Endothelial cell of coronary artery (primary cell): ENCODE measurements at places on chromosomes 12 and 14. TPM values are rescaled to one million over a fixed set of nuclear protein-coding genes. Genes with fewer than 3 reads are reported as not detected.

SYT10 gene
- total RNA-seq = not detected in 2 replicates

FGD6 gene
- 8.9 and 13.2 TPM in 2 replicates for total RNA-seq

RD3L gene
- total RNA-seq = not detected in 2 replicates

KRT73 gene
- not detected in 2 replicates for total RNA-seq

KRT2 gene
- total RNA-seq = not detected in 2 replicates

SLC6A15 gene
- total RNA-seq = 0.18 and 1.0 TPM in 2 replicates
